ENCODE measurements at places on chromosomes 6 and 20. TPM values are rescaled to one million over a fixed set of nuclear protein-coding genes. Genes with fewer than 3 reads are reported as not detected.

TSPO2 gene
- polyA plus RNA-seq: not detected

LCA5 gene
- polyA plus RNA-seq: 1.1 TPM

MAFB gene
- polyA plus RNA-seq: 9.7 TPM

HLA-DRB1 gene
- polyA plus RNA-seq: 26.0 TPM

ERVFRD-1 gene
- polyA plus RNA-seq: 0.01 TPM

Measured in adipose tissue (tissue), 3 donors.